Erythroblast (primary cell): ENCODE measurements at places on chromosomes 4 and X.

DNA sequence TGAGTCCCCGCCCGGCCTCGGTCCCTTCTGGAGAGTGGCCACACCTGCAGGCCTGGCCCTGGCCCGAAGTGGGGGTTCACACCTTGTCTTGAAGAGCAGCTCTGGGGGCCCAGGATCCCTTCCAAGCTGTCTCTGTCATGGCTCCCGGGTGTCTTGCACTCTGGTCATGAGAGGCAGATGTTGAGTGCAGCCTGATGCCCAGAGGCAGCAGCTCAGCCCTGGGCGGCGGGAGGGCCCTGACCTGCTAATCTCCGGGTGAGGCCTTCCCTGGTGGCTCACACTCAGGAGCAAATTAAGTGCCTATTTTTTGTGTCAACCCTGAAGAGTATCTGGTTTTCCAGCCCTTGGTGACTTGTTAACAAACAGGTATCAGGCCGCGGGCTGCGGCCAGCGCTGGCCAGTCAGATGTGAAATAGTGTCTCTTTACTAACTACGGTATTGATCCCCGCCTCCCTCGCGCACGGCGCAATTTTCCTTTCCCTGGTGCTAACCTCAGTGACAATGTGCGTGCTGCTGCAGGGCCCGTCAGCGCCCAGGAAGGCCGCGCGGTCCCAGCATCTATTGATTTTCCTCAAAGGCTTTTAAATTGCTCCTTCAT is 24.2 kb downstream of the NKX1-1 start:
- DNase-seq, result no peak

DNA sequence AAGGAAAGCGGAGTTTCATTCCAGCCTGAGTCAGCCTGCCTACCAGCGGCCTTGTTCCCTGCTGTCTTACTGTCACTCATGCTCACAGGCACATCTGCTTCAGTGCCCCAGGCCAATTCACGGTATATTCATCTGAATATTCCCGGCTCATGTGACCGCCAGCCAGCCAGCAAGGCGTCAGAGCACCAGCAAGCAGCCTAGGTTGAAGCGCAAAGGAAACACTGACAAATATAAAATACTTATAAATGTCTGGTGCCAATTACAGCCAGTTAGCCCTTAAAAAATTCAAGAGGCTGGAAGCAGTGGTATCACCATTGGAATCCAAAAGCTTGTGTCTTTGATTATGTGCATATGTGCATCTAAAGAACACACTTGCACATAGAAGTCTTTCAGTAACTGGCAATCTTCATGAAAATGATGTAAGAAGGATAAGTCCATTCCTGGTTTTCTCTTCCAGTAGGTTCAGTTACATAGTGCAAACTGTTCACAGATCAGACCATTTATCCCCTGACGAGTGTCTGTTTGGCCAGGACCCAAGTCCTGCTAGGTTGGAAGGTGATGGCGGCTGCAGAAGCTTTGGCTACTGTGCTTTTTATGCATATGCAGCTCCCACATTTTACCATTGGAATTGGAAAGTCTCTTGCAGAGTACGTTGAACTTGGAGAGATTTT is 61.3 kb downstream of the LUZP4 start:
- no peak for DNase-seq

DNA sequence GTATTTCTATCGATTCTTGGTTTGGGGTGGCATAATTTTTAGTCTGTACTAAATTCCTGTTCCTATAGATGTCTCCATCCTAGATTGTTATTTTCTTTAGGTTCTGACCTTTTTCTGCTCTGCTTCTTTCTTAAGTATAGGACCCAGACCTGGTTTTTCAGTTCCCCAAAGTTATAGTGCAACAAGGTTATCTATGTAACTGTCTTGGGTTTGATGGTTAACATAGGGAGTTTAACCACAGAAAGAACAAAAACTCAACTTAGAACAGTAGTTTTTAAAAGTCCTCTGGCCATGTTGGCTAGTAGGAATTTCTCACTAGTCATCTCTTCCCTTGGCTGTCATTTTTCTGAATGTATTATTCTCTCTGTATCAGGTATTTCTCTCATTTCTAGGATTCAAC is 38.8 kb upstream of the MAD2L1 start:
- DNase-seq, result no peak

GRCh38 chr4:168735735-168736134 is 238.9 kb downstream of the PALLD start:
- DNase-seq, result no peak
